ENCODE measurements at places on chromosomes 12 and 14. TPM values are rescaled to one million over a fixed set of nuclear protein-coding genes. Genes with fewer than 3 reads are reported as not detected.

DNA sequence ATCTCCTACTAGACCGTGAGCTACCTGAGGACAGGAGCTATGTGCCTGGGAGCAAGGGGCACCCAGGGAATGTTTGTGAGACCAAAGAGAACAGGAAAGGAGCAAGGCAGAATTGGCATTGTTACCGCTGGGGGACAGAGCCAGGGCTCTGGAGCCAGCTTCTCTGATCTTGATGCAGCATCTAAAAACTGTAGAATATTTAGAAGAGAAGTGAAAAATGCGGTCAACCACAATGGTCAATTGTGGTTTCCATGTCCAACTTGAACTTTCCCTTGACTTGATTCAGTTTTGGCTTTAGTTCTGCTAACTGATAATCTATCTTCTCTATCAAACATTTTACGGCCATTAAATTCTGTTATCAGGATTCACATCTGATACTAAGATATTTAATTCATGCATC, 201.2 kb downstream of the ANO4 start:
- H3K4me3 ChIP-seq, result no peak overlapping the region
- H3K27me3 ChIP-seq, result no peaks in the 10 kb centered on the region
- no peaks in the 10 kb centered on the region for H3K4me1 ChIP-seq
- no peaks in the 10 kb centered on the region for H3K36me3 ChIP-seq
- no peak overlapping the region for H3K27ac ChIP-seq

DNA sequence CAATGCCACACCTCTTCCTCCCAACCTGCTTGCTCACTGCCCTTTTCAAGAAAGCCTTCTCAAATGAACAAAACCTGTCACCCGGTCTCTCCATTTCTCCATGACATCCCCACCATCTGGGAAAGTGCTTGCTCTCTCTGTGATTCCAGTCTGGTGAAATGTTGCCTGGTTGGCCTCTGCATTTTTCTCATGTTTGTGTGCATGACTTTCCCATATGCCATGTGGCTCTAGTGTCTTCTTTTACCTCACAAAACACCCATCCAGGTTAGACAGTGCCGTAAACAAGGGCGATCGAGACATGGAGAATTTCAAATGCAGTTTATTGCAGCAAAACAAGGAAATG, 5.8 kb downstream of the KRT1 start:
- no peaks in the 10 kb centered on the region for H3K4me1 ChIP-seq
- no peak overlapping the region for H3K27ac ChIP-seq
- H3K36me3 ChIP-seq, result no peaks in the 10 kb centered on the region
- H3K27me3 ChIP-seq, result no peaks in the 10 kb centered on the region

GRCh38 chr14:68576496-68577244, 216.2 kb downstream of the ZFP36L1 start:
- H3K36me3 ChIP-seq, result no peaks in the 10 kb centered on the region
- peaks cover 51% of the 10 kb centered on the region for H3K4me1 ChIP-seq
- no peaks in the 10 kb centered on the region for H3K27me3 ChIP-seq

- no peaks in the 10 kb centered on the region for H3K36me3 ChIP-seq
- peak; percentile 53 for DNase-seq
- peak overlapping the region; percentile 74 for H3K4me3 ChIP-seq
- peak overlapping the region; percentile 0 for H3K27ac ChIP-seq
Measured at GRCh38 chr12:10364815-10365622, 24.8 kb downstream of the KLRK1 start.

DNA sequence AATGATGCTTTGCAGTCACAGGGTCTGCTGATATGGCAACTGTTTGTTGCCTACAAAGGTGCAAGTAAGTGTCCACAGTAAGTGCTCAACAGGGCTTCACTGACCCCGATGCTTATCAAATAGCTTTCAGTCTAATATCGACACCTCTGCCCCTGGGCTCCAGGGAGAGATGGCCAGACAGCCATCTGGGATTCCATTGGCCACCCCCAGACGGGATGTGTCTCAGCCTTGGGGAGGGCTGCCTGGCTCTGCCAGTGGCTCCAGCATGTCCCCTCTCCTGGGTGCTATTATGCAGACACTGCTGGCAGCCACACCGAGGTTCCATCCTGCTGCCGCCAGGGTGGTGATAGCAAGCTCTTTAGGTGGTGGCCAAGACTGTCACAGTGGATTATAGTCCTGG, 57.4 kb downstream of the DGLUCY start:
- H3K4me3 ChIP-seq, result no peak overlapping the region
- peaks cover 9% of the 10 kb centered on the region for H3K36me3 ChIP-seq
- H3K27ac ChIP-seq, result no peak overlapping the region
- no peak for DNase-seq
- no peaks in the 10 kb centered on the region for H3K27me3 ChIP-seq
- H3K4me1 ChIP-seq, result no peaks in the 10 kb centered on the region

DNA sequence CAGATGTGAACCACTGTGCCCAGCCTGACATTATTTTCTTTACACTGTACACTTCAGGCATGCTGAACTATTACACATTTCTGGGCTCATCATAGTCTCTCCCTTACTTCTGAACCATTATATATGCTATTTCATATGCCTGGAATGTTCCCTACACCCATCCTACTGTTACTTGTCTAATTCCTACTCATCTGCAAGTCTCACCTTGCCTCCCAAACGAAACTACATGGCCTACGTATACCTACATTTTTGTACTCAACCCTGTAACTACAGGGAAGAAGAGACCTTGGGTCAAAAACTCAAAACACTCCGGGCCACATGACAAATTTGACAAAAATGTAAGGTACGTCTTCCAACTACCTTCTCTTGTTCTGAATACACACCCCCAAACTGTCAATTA, 9.5 kb upstream of the EEA1 start:
- no peak for DNase-seq
- no peak overlapping the region for H3K4me3 ChIP-seq
- H3K4me1 ChIP-seq, result peaks cover 17% of the 10 kb centered on the region
- no peaks in the 10 kb centered on the region for H3K27me3 ChIP-seq

DNA sequence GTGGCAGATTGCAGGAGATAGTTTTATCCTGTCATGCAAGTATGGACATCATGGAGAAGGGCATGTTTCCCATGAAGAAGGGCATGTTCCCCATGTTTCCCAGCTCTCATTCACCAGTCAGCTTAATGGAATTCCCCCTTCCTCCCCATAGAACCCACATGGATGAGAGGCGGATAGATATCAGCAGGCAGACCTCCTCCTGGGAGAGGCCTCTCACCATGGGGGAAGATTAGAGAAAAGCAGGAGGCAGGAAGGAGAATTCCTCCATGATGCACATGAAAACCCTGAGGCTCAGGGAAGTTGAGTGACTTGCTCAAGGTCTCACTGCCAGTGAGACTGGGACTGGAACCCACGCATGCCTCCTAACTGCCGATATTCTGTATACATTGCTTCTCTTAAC, 92.9 kb upstream of the FOXN3 start:
- no peaks in the 10 kb centered on the region for H3K36me3 ChIP-seq
- H3K4me3 ChIP-seq, result no peak overlapping the region
- peaks cover 26% of the 10 kb centered on the region for H3K4me1 ChIP-seq
- DNase-seq, result no peak
- no peaks in the 10 kb centered on the region for H3K27me3 ChIP-seq
- no peak overlapping the region for H3K27ac ChIP-seq

GRCh38 chr14:104140463-104141331, 2.3 kb downstream of the KIF26A start:
- H3K27me3 ChIP-seq, result peaks cover 74% of the 10 kb centered on the region
- no peak overlapping the region for H3K27ac ChIP-seq
- no peaks in the 10 kb centered on the region for H3K36me3 ChIP-seq
- no peak for DNase-seq

DNA sequence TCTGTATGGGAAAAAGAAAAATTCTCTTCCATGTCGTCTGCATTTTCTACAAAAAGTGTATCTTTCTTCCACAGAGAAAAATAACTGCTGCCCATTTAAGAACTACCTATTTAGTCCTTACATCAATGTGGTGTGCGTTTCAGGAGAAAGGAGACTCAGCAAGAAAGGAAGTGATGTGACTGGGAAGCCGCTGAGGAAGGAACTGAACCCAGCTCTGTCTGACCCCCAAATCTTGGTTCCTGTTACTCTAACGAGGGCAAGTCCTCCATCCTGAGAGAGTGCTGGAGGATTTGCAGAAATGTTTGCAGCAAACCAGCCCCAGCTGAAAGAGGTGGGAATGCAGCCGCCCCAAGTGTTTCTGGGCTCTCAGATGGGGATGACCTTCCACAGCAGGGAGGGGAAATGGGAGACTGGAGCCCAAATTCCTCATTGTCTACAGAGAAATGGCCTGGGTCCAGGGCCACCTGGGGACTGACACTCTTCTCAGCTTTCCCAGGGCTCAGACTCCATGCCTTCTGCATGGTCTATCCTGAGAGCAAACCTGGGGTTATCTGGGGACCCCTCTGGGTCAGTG, 6.7 kb upstream of the MLEC start:
- no peaks in the 10 kb centered on the region for H3K36me3 ChIP-seq
- no peak overlapping the region for H3K27ac ChIP-seq
- no peaks in the 10 kb centered on the region for H3K27me3 ChIP-seq
- no peak overlapping the region for H3K4me3 ChIP-seq
- no peak for DNase-seq
- peaks cover 26% of the 10 kb centered on the region for H3K4me1 ChIP-seq

- H3K27ac ChIP-seq, result no peak overlapping the region
- H3K27me3 ChIP-seq, result peaks cover 31% of the 10 kb centered on the region
- peaks cover 18% of the 10 kb centered on the region for H3K4me1 ChIP-seq
- no peaks in the 10 kb centered on the region for H3K36me3 ChIP-seq
Measured at GRCh38 chr12:109642506-109643132, 69.0 kb downstream of the MVK start.

DNA sequence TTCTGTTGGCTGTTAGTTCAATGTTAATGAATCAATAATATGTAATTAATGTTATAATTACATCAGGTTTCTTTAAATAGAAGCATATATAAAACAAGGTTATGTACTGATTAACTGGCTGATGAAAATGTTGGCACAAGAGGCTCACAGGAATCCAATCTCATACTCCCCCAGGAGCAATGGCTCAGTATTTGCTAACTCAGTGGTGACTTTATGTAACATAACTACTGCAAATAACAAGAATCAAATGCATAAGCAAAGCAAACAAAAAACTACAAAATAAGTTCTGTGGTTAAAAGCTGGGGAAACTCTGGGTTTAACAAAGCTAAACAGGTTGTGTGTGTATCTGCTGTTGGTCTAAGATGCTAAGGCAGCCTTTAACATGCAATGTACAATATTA, 27.7 kb upstream of the BBS10 start:
- DNase-seq, result peak; percentile 9
- H3K4me1 ChIP-seq, result no peaks in the 10 kb centered on the region
- H3K27ac ChIP-seq, result no peak overlapping the region
- no peak overlapping the region for H3K4me3 ChIP-seq
- H3K36me3 ChIP-seq, result 0 out of 2 replicates have a peak, but pooled peaks cover 1% of the 10 kb centered on the region
- H3K27me3 ChIP-seq, result no peaks in the 10 kb centered on the region

DNA sequence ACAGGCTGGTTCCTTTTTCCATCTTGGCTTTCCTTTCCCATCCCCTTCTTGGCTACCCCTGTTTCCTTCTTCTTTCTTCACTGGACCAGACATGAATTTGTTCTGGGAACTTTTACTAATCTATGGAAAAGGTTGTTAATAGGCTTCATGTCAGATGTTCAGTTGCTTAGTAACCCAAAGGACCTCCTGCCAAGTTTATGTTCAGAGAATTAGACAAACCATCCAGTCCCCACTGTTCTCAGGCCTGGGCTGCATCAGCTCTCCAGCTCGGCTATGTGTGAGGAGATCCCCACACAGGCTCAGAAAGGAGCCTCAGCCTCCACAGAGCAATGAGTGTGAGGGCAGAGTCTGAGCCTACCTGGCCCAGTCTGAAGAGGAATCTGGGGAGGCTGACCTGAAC, 78.0 kb downstream of the AKAP6 start:
- H3K4me3 ChIP-seq, result no peak overlapping the region
- H3K27me3 ChIP-seq, result no peaks in the 10 kb centered on the region
- no peak for DNase-seq
- H3K4me1 ChIP-seq, result no peaks in the 10 kb centered on the region
- H3K36me3 ChIP-seq, result no peaks in the 10 kb centered on the region
- no peak overlapping the region for H3K27ac ChIP-seq

GRCh38 chr14:40240245-40240859, 808.1 kb upstream of the FBXO33 start:
- no peak overlapping the region for H3K27ac ChIP-seq
- no peak overlapping the region for H3K4me3 ChIP-seq
- no peaks in the 10 kb centered on the region for H3K4me1 ChIP-seq
- DNase-seq, result no peak

DNA sequence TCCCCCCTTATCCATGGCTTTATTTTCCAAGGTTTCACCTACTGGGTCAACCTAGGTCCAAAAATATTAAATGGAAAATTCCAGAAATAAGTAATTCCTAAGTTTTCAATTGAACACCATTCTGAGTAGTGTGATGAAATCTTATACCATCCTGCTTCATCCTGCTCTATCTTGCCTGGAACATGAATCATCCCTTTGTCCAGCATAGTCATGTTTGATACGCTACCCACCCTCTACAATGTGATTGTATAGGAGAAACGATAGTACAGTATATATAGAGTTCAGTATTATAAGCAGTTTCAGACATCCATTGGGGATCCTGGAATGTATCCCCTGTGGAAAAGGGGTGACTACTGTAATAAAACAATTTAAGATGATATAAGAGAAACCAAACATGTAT, 62.2 kb downstream of the IFNG start:
- H3K4me1 ChIP-seq, result no peaks in the 10 kb centered on the region
- H3K4me3 ChIP-seq, result no peak overlapping the region
- H3K27ac ChIP-seq, result no peak overlapping the region
- H3K36me3 ChIP-seq, result no peaks in the 10 kb centered on the region
- DNase-seq, result no peak

GRCh38 chr12:96994900-96995299, 87.8 kb downstream of the NEDD1 start:
- DNase-seq, result no peak
- H3K27ac ChIP-seq, result no peak overlapping the region
- H3K27me3 ChIP-seq, result peaks cover 3% of the 10 kb centered on the region
- H3K4me3 ChIP-seq, result no peak overlapping the region

DNA sequence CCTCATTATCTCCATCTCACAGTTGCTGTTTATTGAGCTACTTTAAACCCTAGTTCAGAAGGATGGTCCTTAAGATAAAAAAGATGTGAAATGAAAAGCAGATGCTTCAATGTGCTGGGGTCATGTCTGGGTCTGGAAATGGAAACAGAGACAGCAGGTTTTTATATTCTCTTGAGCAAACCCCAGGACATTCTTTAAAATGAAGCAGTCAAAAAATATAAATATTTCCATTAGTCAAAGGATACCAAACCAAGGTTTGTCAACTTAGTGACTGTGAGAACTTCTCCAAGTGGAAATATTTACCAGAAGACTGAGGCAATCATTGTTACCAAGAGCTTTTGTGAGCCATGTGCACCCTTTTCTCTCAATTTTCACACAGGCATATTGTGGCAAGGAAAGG, 102.5 kb upstream of the DIO2 start:
- H3K36me3 ChIP-seq, result no peaks in the 10 kb centered on the region
- no peaks in the 10 kb centered on the region for H3K27me3 ChIP-seq
- H3K4me1 ChIP-seq, result no peaks in the 10 kb centered on the region
- no peak overlapping the region for H3K27ac ChIP-seq

Gene ITGB7
- total RNA-seq, result 0.18 TPM

Gene RIMBP2
- total RNA-seq, result not detected

Gene CLEC2A
- not detected for total RNA-seq

Gene SYT10
- not detected for total RNA-seq

Gene RNASE1
- total RNA-seq, result not detected

Gene RPL10L
- not detected for total RNA-seq

Gene ZNF84
- 21.8 TPM for total RNA-seq

Data from HepG2 (cell line).